ENCODE measurements at places on chromosomes 11 and 22.

GRCh38 chr22:43000441-43001175 is 14.3 kb downstream of the PACSIN2 start:
- no peak for DNase-seq

GRCh38 chr11:43644621-43645299 is 35.8 kb upstream of the HSD17B12 start:
- peak; percentile 2 for DNase-seq

DNA sequence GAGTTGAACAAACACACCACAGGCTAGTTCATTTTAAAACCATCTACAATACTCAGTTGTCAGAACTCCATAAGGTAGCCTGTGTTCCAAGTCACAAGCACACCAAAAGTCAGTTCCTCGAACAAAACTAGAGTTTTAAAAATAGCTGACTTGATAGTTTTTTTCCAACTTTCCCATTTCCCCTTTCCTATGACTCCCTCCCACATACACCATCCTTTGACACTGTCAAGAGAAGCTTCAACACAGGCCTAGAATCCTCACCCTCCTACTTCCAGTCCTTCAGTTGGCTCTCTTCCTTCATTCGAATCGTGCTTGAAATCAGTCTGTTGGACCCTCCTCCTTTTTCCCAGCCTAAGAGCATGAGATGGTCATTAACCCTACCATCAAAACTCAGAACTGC is 105.7 kb upstream of the AKIP1 start:
- DNase-seq, result no peak

GRCh38 chr11:75351791-75352587 is 528 bp upstream of the ARRB1 start:
- no peak for DNase-seq

DNA sequence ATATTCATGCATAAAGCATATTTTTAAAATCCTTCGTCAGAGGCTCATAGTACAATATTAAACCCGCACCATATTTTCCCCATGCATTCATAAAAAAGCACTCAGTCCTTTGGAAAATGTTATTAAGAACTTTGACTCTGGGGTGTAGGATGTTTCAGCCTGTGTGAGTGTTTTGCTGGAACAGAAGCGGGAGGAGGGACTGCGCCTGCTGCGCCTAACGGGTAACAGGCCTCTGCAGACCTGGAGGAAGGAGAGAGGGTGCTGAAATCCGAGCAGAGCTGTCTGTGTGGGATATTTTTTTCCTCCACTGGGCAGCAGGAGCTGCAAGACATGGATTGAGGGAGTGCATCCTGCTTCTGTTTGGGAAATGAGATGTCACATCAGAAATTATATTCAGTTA is 483.0 kb downstream of the BRD1 start:
- DNase-seq, result peak; percentile 9

- no peak for DNase-seq
These were observed 74.9 kb downstream of the PACSIN2 start for GRCh38 chr22:42939941-42940653.

DNA sequence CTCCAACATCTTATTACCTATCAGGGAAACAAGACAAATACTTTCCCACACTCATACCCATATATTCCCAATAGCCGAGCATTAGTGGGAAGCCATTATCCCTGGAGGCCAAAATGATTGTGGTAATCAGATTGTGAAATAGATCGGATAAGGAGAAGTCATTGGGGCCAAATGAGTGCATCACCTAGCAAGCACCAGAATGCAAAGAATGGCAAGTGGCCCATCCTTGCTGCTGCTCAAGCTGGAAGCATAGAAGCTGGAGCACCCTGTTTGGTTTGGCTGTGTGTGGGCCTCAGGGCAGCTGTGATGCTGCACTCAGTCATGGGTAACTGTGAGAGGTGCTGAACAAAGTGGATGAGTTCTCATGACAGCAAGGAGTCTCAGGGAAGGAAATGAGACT is 18.7 kb upstream of the DBX1 start:
- DNase-seq, result no peak

GRCh38 chr11:114207096-114207495 is 89.1 kb upstream of the NNMT start:
- DNase-seq, result no peak

DNA sequence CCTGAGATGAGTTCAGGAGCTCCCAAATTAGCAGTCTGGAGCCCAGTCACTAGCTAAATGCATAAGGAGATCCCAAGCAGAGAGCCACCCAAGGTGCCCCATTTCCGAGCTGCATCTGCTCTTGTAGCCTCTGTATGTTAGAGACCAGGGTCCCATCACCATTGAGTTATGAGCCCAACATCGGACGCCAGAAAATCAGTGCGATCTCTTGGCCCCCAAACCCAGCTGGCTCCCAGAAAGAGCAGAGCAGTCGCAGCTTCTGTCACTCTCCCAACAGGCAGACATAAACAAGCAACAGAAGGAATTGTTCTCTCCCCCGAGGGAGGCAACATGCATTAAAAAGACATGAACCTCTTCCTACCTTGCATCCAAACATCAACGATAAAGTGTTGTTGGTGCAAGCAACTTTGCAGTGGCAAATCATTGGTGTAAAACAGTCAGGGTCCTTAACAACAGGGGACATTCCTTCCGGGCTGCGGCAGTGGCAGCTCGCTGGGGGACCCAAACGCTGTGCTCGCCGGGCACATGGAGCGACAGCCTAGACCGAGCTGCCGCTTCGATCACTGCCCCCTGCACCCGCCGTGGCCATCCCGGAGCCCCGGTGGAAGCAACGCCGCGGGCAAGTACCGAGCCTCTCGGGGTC is 907.1 kb downstream of the DLG2 start:
- no peak for DNase-seq

- no peak for DNase-seq
These were observed 110.2 kb upstream of the SORL1-AS1 start for GRCh38 chr11:121563003-121563402.

GRCh38 chr22:30251711-30252110 is 5.2 kb upstream of the LIF start:
- no peak for DNase-seq

DNA sequence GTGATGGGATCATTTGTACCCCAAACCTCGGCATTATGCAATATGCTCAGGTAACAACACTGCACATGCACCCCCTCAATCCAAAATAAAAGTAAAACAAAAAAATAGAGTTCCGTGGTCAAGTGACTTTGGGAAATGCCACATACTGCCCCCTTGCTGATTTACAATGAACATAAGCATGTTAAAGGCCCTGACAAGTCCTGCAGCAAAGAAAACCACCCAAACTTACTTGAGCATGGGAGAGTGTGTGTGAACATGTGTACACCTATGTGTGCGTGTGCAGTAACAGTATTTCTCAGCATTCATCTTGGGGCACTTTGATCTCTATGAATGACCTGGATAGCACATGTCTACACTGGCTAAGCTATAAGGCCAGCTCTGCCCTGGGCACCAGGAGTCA is 15.8 kb upstream of the IGSF22 start:
- no peak for DNase-seq

DNA sequence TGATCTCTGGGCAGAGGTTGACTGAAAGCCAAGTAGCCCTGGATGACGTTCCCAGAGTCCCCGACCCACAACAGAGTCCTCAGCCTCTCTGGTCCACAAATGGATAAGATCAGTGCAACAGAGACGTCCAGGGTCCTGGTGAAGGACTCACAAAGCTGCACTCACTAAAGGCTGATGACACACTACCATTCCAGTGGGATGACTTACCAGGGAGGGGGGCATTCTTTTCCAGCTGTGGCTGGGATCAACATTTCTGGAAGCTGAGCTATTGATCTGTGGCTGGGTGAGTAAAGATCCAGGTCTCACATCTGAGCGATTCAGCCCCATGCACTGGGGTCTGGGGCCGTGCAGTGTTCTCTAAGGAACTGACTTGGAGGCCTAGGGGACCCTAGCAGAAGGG is 296.2 kb downstream of the NTM start:
- DNase-seq, result no peak

GRCh38 chr11:10504490-10504889 is 36.5 kb downstream of the RNF141 start:
- no peak for DNase-seq

GRCh38 chr22:28021116-28021997 is 102.3 kb upstream of the PITPNB start:
- no peak for DNase-seq

DNA sequence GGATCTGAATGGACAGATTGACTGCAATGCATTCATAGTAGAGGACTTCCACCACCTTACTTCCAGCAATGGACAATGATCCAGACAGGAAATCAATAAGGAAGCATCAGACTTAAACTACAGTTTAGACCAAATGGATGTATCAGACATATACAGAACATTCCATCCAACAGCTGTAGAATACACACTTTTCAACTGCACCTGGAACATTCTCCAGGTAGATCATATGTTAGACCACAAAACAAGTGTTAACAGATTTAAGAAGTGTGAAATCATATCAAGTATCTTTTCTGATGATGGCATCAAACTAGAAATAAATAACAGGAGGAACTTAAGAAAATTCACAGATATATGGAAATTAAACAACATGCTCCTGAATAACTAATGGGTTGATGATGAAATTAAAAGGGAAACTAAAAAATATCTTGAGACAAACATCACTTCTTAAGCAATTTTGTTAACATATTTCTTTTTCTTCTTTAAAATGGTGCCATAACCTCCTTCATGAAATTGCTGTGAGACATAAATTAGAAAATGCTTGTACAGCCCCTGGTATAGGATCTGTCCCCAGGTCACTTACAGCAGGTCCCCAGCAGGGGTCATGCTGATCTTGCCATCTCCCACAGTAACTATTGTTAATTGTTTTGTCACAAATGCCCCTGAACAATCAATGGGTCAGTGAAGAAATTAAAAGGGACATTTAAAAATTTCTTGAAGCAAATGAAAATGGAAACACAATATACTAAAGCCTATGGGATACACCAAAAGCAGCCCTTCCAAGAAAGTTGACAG is 100.0 kb upstream of the OR4B1 start:
- DNase-seq, result no peak

GRCh38 chr11:2703363-2704141 is 3.8 kb upstream of the KCNQ1OT1 start:
- no peak for DNase-seq

DNA sequence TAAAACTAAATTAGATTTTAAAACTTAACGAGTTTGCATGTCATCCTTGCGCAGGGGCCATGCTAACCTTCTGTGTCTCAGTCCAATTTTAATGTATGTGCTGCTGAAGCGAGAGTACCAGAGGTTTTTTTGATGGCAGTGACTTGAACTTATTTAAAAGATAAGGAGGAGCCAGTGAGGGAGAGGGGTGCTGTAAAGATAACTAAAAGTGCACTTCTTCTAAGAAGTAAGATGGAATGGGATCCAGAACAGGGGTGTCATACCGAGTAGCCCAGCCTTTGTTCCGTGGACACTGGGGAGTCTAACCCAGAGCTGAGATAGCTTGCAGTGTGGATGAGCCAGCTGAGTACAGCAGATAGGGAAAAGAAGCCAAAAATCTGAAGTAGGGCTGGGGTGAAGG is 10.6 kb downstream of the LIMK2 start:
- no peak for DNase-seq

- DNase-seq, result no peak
These were observed 49.4 kb upstream of the JAM3 start for GRCh38 chr11:134019500-134019899.

DNA sequence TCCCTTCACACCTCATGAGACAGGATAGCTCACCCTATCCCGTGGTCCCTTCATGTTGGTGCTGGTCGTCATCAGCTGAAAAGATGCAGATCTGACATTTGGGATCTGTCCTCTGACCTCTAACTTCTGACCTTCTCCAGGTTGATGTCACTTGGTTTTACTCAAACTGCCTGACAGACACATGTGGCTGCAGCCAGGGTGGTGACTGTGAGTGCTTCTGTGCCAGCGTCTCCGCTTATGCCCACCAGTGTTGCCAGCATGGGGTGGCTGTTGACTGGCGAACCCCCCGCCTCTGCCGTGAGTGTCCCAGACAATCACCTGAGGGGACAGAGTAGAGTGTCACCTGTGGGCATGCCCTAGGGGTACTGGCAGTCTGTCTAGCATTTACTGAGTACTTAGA is 49.7 kb downstream of the OTOG start:
- no peak for DNase-seq

- DNase-seq, result peak; percentile 25
These were observed 63.8 kb upstream of the VPREB1 start for GRCh38 chr22:22180738-22181285.

GRCh38 chr22:47369020-47369419 is 606.6 kb downstream of the TBC1D22A start:
- DNase-seq, result no peak

GRCh38 chr11:16873289-16873688 is 134.8 kb downstream of the C11orf58 start:
- DNase-seq, result no peak

DNA sequence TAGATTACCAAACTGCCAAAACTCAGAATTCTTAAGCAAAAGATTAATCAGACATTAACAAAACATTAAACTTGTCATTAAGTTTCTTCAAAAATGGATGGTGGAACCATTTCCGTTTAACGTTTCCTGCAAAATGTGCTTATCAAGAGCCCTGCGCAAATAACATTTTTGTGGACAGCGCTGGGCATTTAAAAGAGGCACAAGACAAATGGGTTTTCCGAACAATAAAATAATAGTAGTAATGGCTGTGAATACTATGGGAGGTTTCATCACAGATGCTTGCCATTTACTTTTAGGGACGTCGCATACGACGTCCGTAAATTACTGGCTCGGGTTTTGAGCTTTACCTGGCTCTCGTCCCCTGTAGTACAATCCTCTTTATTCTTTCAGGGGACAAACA is 1.1 kb downstream of the NPAT start:
- DNase-seq, result no peak

GRCh38 chr11:46234311-46234710 is 43.2 kb upstream of the CREB3L1 start:
- no peak for DNase-seq

- DNase-seq, result no peak
These were observed 19.9 kb downstream of the PHLDA2 start for GRCh38 chr11:2909133-2909902.

- no peak for DNase-seq
These were observed 25.1 kb downstream of the LGR4 start for GRCh38 chr11:27447288-27448183.

- DNase-seq, result no peak
These were observed 219.7 kb upstream of the ANO3 start for GRCh38 chr11:26112264-26112663.

DNA sequence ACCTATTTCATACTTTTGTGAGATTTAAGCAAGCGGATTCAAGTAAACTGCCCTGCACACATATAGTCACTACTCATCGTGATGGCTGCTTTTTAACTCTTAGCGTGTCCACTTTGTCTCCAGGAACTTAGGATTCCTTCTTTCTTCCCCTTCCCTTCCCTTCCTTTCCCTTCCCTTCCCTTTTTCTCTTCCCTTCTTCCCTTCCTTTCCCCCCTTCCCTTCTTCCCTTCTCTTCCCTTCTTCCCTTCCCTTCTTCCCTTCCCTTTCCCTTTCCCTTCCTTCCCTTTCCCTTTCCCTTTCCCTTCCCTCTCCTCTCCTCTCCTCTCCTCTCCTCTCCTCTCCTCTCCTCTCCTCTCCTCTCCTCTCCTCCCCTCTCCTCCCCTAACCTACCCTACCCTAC is 65.9 kb downstream of the LIF start:
- DNase-seq, result no peak

GRCh38 chr11:4118107-4118506 is 23.5 kb downstream of the RRM1 start:
- DNase-seq, result no peak

GRCh38 chr11:59558270-59558643 is 46.9 kb downstream of the OR4D9 start:
- DNase-seq, result no peak

GRCh38 chr11:15897211-15897960 is 459.0 kb downstream of the SOX6 start:
- no peak for DNase-seq

- no peak for DNase-seq
These were observed 21.1 kb upstream of the TMPRSS13 start for GRCh38 chr11:117950301-117950700.

- DNase-seq, result no peak
These were observed 2.0 kb downstream of the PLXNB2 start for GRCh38 chr22:50305393-50305922.

Measured in left renal pelvis (tissue), 4 donors.